ENCODE measurements at places on chromosomes 5 and 9.

DNA sequence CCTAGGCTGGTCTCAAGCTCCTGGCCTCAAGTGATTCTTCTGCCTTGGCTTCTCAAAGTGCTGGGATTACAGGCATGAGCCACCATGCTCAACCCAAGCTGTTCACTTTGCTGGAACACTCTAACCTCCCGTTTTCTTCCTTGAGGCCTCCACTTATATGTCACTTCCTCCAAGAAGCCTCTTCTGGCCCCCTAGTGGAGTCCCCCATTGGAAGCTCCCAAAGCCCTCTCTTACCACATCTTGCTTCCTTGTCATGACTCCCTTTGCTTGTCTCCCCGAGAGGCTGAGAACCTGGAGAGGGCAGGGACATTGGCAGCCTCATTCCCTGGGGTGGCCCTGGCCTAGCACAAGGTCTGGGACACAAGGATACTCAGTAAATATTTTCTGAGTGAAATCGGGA lies 80.8 kb downstream of the PDE6A start:
- no peak for DNase-seq

DNA sequence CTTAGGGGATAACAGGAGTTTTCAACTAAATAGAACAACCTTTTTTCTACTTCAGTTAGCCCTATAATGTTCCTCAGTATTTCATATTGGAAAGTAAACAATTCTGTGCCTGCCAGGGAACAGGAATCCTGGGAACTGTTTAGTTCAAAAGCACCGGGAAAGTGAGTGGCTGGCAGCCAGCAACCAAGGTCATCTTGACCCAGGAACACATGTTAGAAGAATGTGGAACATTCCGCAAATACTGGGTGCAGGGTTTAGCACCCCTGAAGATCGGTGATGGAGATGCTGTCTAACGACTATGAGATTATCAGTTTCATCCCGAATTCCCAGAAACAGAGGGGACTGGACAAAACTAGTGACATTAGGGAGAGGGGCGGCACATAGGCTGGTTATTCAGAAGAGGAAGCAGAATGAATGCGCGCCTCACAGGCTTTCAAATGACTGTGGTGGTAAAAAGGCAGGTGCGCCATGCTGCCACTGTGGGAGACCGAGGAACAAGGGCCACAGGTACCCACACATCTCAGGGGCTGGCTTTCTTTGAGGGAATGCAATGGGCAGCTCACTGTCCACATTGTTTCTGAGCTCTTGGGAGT lies 51.2 kb downstream of the IPPK start:
- DNase-seq: no peak

GRCh38 chr9:34163434-34163833 lies 15.4 kb upstream of the UBAP1 start:
- no peak for DNase-seq

- DNase-seq: no peak
Measured at GRCh38 chr9:135805422-135806022, 101.8 kb downstream of the CAMSAP1 start.

GRCh38 chr5:173547579-173547978 lies 68.9 kb downstream of the BOD1 start:
- peak; percentile 8 for DNase-seq

DNA sequence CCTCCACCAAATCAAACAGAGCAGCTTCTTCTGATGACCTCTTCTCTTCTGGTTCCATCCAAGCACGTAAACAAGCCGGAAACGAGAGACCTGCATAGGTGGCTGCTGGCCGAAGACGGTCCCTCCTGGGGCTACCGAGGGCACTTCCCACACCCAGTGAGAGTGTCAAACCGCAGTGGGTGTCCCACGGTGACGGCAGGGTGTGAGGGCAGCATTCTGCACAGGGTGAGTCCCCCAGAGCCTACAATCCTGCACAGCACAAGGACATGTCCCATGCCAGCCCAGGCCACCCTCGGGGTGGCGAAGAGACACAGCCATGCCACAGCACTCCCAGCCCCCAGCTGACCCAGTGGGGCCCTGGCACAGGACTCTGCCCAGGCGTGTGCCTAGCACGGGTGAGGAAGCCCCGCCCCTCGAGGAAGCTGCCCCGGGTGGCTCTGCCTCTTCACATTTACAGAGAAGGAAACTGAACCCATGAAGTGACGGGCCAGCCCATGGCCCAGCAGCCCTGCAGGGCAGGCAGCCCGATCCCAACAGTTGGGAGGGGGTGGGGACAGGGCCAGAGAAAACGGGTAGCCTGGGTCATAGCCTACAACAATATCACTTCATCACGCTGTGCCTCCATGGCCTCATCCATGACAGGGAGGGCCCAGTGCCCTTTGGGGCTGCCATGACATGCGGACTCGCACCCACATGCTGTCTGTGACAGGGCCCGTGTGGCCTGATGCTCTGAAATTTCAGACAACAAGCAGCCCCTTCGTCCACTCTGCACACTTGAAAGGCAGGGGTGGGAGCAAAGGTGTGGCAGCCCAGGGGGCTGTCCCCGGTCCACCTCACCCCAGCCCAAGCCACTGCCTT lies 43.2 kb downstream of the SEMA4D start:
- no peak for DNase-seq

DNA sequence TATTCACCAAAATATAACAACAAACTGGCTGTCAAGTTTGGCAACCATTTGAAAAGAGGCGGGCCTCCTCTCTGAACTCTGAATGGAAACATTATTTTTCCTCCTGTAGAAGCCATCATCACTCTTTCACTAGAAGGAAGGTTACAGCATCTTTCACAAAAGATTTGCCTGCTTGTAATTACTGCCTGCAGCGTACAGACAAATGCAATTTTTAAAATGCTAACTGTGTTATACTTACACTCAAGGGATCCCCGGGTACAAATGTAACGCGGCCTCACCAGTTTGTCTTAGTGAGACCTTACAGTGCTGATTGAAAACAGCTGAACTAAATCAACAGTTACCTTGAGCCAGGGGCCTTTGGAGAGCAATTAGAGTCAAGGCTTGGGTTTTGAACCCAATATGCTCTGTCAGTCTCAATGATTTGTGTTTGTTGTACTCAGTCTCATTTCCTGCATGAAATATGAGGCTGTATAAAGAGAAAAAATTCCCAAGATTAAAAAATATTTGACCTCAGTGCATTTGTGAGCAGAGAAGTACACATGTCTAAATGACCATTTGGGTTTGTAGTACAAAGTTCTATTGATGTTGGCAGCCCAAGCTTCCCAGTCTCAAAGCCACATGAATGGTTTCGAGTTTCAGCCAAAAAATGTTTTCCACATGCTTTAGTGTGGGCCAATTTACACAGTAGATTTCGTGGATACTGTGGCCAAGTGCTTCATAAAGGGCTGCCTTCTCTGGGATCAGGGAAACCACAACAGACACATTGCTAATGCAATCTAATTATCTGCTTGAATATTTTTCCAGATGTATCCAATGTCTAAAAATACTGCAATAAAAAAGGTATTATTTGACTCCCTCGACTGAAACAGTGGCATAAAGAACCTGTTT lies 500.0 kb downstream of the SPATA31D1 start:
- DNase-seq: peak; percentile 16

DNA sequence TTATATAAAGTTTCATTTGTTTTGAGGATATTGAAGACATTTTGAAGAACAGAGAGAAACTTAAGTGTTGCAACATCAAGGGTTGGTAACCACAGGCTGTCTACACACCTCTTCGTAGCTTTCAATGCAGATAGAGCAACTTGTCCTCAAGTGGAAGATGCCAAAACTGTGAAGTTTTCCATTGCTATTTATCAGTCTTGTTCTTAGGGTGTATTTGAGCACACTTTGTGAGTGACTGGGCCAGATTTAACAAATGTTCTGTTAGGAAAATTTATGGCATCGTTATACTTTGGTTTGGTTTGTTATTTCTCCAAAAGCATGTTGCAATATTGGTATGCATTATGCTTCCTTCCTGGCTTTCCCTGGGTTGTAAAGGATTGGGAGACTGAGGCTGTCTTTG lies 31.6 kb downstream of the NNT start:
- no peak for DNase-seq

- DNase-seq: no peak
Measured at GRCh38 chr9:108486831-108487230, 369.0 kb downstream of the ACTL7B start.

- no peak for DNase-seq
Measured at GRCh38 chr5:154197801-154198491, 7.4 kb downstream of the GALNT10 start.

DNA sequence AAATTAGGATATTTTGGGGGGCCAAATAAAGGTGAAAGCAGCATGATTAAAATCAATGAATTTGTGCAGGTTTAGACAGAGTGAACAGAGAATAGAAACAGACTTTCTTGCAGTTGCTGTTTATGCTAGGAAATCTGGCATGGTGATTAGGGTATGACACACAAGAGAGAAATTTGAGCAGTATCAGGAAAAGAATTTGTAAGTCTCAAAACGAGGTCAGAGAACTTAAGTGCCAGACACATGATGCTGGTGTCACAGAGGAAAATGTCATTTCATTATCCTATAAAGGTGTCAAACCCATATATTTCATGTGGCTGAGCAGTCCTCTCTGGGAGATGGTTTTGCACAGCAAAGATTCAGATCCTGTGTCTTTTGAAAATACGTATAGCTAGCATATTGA lies 15.7 kb downstream of the LVRN start:
- no peak for DNase-seq

DNA sequence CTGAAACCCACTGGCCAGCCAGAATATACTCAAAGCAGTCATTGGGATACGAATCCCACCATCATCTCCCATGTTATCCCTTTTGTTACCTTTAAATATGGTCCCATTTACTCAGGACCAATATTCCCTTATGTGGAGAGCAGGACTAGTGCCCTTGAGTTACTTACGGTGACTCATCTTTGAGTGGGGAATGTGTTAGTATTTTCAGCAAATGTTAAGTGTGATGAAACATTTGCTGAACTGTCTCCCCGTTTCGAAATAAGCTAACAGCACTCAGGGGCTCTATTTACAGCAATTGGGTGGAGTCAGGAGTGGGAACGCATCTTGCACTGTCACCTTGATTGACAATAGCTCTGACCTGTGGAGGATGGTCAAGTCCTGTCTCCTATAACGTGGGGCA lies 67.4 kb downstream of the CTSL start:
- no peak for DNase-seq

DNA sequence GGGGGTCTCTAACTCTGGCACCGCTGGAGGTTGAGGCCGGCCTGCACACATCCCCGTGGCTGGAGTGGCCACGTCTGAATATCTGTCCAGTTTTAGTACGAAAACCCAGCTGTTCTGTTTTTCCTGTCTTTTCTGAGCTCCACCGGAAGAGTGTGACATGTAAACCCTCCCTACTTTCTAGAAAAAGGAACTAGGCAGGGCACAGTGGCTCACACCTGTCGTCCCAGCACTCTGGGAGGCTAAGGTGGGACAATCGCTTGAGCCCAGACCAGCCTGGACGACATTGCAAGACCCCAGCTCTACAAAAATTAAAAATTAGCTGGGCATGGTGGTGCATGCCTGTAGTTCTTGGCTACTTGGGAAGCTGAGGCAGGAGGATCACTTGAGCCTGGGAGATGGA lies 8.2 kb upstream of the PHYKPL start:
- no peak for DNase-seq

DNA sequence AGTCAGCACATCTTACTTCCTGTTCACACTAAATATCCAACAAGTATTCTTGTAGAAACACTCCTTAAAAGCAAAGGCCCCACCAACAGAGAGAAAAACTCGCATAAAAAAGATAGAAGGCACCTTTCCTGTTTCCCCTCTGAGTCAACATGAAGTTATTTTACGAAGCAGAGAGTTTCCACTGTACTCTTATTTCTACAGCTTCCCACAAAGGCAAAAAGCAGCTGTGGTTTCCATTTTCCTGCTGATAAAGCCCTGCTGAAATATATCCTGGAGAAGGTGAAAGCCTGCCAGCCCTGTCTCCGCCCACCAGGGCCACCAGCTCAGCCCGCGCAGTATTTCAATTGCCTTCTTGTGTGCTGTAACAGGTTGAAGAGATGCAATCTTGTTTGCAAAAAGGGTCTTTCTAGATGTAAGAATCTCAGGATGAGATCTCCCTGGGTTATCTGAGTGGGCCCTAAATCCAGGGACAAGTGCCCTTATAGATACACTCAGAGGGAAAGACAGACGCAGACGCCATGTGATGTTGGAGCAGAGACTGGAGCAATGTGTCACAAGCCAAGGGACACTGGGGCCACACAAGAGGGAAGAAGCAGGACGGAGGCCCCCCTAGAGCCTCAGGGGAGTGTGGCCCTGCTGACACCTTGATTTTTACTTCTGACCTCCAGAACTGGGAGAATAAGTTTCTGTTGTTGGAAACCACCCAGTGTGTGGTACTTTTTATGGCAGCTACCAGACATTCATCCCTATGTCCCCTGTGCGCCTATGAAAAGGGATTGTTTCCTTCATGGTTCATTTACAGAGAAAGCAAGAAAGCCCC lies 19.9 kb downstream of the SEMA4D start:
- DNase-seq: no peak

GRCh38 chr9:76355886-76356285 lies 38.3 kb downstream of the RFK start:
- DNase-seq: no peak

DNA sequence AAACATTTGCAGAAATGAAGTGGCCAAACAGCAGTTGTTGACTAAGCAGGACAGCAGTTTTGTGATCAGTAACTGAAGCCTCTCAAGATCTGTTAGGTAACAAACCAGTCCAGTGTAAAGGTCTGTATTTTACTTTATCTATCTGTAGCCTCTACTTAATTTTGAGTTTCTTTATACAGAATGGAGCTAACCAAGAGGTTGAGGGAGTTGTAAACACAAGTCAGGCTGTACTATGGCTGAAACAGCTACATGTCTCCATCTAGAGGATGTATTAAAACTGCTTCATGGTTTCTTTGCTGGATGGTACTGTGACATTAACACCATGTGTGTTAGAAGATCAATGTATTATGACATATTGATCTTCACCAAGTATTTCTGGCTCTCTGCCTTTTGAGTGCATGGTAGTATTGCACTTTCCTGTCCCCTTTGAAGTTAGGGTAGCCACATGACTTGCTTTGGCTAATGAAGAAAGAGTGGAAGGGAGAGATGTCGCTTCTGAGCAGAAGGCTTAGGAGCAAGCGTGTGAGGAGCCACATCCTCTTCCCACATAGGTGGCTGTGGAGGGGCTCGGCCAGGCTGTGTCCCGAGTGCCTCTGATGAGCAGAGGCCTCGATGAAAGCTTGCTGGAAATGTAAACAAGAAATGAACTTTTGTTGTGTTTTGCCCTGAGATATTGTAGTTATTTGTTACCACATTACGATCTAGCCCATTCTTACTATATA lies 105.6 kb upstream of the PCA3 start:
- DNase-seq: no peak

DNA sequence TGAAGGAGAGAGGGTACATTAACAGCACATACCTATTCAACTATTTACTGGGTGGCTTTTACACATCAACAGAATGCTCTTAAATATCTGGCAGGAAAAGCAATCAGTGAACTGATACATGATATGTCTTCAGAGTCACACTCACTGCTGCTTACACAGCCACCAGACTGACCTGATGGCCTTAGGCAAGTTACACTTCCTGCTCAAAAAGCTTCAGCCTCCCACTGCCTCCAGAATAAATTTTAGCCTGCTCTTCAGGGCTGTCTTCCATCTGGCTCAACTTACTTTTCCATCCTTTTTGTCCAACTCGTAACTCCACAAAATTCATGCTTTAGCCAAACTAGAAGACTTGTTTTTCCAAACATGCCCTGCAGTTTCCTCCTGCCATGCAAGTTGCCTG lies 10.7 kb downstream of the LOX start:
- no peak for DNase-seq

GRCh38 chr5:171975877-171976667 lies 30.4 kb downstream of the FBXW11 start:
- no peak for DNase-seq

- no peak for DNase-seq
Measured at GRCh38 chr9:121784731-121785411, 133.4 kb downstream of the DAB2IP start.

Measured in thyroid gland (tissue), 4 donors.